ENCODE measurements at places on chromosomes 3 and 15.

DNA sequence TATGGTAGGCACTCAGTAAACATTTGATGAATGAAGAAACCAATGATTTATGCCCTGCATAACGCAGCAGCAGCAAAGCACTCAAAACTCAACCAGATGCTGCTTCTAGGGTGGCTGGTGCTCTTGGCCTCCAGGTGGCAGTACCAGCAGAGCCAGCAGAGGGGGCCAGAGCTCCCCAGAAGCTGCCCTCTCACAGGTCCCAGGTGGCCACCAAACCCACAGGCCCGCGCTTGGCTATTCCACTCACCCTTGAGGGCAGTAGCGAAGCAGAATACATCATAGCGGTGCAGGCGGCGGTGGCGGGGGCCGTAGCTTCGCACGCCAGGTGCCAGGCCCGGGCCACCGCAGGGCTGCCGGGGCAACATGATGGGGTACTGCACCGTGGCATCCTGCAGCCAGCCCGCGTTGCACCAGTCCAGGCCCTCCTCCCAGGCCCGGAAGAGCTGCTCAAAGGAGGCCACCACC, 16.6 kb downstream of the HAPLN3 start:
- peak; percentile 21 for DNase-seq

DNA sequence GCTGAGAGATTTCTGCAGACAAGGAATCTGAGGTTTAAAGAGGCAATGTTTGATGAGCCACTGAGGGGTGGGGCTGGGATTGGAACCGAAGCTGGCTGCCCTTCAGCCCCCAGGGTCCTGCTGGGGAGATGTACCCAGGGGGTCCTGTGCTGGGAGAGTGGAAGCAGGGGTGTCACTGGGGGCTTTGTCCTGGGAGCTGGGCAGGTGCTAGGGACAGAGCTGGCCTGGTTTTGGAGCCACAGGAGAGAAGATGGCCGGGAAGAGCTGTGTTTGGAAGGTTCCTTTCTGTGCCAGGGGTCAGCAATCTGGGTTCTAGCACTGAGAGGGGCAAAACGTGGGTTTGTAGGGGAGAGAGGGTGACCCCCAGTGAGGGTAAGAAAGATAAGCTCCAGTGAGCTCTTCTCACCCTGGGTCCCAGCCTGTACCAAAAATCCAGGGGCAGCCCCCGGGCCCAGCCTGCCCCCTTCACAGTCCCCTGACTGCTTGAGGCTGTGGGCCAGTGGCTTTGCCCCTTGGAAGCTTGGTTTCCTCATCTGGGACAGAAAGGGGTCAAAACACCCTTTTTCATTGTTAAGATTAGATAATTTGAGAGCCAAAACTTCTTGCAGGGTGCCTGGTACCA, 69.6 kb downstream of the SMAD3 start:
- no peak for DNase-seq

GRCh38 chr15:82158811-82159210, 103.7 kb downstream of the EFL1 start:
- DNase-seq: no peak

- no peak for DNase-seq
Measured at GRCh38 chr3:98701071-98701675, 62.0 kb upstream of the ST3GAL6 start.

DNA sequence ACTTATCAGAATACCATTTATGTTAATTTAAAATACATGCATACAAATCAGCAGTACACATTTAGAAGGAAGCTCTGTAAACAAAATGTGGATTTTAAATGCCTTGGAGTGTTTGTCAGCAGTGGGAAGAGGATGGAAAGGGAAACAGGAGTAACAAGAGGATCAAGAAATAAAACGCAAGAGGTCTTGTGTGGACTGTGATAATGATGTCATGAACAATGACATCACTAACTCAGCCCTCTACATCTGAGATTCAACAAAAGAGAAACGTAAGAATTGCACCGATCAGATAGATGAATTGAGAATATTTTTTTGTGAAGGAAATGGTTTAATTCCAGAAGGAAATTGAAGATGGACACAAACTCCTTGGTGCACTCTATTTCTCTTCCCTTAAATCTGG, 44.0 kb upstream of the CNOT10 start:
- no peak for DNase-seq

All from NCI-H2081 (cell line).